ENCODE measurements at places on chromosomes 1 and 21.

DNA sequence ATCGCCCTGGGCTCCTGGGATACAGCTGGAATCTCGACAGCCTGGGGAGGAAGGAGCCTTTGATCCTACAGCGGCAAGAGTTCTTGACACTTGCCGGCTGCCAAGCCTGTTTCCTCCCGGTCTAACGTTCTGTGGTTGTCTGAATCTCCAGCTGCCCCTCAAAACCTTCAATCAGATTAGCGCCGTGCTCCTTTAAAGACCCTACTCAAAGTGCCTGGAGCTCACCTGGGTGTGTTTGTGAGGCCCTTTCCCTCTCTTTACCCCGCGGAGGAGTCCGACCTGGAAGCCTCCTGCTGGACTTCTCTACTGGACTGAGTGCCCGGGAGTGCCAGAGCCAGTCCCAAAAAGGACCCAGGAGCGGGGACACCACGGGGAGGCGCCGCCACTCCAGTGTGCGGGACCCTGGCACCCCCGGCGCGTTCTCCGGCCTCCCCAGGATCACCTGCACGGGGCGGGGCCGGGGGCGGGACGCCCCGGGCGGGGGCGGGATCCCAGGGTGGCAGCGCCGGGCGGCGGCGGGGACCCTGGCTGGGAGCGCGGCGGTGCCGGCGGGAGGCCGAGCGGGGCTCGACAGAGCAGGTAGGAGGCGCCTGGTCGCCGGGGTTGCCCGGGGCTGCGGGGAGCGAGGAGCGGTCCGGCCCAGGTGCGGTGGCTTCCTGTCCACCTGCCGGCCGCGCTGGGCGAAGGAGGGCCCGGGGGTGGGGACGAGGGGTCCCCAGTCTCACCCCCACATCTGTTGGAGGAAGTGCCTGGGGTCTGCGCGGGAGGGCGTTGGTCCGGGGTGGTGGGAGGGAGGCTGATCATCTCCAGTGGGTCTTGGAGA is at the start of gene NCMAP:
TSS of gene NCMAP (plus strand) at position 497 of the 823 bp plus-strand sequence. CDS start 39,344 bp downstream, outside the sequence.
- DNase-seq, result peak; percentile 25

DNA sequence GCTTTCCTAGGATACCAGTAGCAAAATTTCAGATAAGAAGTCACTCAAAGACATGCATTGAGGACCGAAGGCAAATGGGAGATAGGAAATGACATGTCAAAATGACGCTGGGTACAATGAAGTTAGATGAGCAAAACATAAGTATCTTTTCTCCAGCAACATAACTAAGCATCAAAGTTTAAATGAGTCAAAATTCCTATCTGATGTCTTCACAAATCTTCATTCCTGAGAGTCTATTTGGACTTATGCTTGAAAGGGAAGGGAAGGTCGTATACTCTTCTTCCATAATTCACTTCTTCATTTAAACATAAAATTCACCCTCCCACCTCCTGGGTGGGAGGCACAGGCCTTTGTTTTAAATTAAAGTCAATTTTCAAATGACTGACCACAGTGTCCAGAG is 4.1 kb upstream of the TMEM81 start:
- no peak for DNase-seq

- no peak for DNase-seq
Observed at GRCh38 chr1:70090875-70091274, 114.5 kb downstream of the LRRC40 start.

GRCh38 chr1:167839009-167839408 is 74.9 kb downstream of the ADCY10 start:
- no peak for DNase-seq

- DNase-seq, result no peak
Observed at GRCh38 chr1:15559189-15559810, 25.6 kb downstream of the AGMAT start.

DNA sequence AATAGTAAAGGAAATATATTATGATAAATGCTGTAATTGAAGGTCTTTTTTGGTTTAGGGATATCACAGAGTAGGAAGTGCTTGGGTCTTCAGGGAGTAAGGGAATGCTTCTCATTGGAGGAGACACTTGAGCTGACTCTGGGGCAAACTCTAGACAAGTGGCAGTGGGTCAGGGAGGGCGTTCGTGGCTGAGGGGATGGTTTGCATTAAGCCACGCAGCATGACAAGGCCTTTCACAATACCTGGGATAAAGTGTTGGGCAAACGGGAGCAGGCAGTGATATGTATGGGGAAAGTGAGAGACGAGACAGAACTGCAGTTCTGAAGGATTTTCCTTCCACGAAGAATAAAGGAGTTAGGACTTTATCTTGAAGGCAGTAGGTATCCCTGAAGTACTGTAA is 109.0 kb downstream of the PATJ start:
- DNase-seq, result no peak

GRCh38 chr1:232132572-232132971 is 497.4 kb downstream of the SIPA1L2 start:
- DNase-seq, result no peak
